Anterior cingulate cortex (tissue), 58 donors: ENCODE measurements at places on chromosomes 6 and 20.

DNA sequence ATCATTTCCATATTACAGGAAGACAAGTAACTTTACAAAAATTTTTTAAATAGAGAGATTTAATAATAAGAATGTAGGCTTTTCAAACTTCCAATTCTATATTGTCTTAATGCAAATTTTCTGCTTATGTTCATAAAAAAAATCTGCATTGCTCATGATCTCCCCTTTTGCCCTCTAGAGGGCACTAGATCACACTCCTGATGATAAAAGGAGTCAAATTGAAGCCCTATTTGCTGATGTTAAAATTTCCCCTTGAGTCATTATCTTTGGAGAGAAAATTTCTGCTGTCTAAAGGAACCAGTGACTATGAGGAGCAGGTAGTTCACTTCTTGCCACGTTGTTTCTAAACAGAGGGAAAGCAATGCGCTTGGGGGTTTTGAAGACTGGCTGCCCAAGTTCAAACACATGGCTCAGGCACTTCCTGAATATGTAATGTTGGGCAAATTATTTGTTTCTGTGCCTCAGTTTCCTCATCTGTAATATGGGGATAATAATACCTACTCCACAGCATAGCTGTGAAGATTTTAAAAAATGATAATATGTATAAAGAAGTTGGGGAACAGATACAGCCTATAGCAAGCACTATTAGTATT lies 874.2 kb downstream of the TFAP2A start:
- no peak for DNase-seq

- no peak for DNase-seq
Observed at GRCh38 chr6:119814609-119815400, 465.2 kb upstream of the MAN1A1 start.

- no peak for DNase-seq
Observed at GRCh38 chr6:77425671-77426070, 37.6 kb downstream of the HTR1B start.

GRCh38 chr6:84731401-84731800 lies 33.0 kb downstream of the TBX18 start:
- DNase-seq = no peak

GRCh38 chr20:1673424-1673823 lies 15.8 kb upstream of the SIRPG start:
- no peak for DNase-seq

DNA sequence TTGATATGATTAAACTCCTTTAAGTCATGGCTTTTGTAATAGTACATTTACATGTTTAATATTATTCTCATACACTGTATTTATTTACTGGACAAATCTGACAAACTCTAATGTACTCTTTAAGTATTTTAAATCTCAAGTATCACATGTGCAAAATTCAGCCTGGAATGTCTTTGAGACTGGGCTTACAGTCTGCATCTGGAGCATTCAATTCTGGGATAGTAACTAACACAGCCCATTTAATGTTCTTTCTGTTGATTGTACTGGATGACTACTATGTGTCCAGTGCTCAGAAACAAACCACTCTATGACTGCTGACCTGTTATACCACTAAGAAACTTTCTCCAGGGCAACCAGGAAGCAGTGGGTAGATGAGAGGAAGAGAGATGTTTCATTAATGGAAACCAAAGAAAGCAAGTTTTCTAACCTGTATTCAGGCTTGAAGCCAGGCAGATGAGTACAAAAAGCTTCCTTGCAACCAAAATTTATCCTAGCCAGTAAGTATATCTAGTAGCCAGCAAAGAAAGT lies 26.8 kb downstream of the FBXL4 start:
- DNase-seq = no peak

DNA sequence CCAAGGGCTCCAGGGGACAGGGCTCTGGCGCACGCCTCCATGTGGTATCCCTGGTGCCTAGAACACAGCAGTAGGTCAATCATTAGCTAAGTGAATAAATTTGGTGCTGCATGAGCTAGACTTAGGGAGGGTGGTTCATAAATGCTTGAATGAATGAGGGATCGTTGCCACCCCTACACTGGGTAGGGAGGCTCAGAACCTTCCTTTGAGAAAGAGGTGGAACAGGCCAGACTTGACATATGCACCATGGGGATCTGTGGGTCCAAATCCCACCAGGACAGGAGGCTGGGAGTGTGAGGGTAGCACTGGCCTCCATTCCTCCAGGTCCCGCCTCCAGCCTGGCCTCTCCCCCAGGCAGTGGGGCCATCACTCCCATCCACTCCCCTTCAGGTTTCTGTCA lies 13.8 kb downstream of the TEAD3 start:
- DNase-seq = no peak

DNA sequence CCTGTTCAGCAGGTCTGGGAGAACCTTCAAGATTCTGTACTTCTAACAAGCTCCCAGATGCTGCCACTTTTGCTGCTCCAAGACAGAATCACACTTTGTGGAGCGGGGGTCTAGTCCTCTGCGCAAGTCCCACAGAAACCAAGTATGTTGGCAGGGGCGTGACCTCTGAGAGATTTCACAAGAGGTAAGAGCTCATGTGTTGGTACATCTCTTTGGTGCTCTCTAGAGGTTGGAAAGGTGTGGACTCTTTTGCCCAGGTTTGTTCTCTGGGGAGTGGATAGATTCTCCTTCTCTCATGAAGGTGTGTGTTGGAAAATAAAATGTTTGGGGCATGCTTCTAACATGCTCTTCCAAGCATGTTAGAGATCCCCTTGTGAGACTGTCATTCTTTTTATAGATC lies 340.9 kb upstream of the IRAK1BP1 start:
- no peak for DNase-seq

DNA sequence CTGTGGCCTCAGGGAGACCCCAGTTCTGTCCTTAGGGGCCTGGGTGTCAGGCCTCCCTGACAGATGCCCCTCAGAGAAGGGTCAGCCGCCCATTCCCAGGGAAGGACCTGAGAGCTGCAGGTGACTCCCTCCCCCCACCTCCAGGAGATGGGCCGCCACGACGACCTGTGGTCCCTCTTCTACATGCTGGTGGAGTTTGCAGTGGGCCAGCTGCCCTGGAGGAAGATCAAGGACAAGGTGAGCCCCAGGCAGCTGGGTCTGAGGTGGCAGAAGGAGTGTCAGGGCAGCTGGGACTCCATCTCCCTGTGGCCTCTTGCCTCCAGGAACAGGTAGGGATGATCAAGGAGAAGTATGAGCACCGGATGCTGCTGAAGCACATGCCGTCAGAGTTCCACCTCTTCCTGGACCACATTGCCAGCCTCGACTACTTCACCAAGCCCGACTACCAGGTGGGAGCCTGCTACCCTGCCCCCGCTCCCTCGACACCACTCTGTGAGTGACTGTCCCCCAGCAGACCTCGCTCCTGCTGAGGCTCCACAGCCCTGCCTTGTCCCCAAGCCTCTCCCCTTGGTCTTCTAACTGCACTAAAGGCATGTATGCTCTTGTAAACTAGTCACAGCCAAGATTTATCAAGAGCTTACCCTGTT lies 12.2 kb downstream of the TTBK1 start:
- DNase-seq = no peak

DNA sequence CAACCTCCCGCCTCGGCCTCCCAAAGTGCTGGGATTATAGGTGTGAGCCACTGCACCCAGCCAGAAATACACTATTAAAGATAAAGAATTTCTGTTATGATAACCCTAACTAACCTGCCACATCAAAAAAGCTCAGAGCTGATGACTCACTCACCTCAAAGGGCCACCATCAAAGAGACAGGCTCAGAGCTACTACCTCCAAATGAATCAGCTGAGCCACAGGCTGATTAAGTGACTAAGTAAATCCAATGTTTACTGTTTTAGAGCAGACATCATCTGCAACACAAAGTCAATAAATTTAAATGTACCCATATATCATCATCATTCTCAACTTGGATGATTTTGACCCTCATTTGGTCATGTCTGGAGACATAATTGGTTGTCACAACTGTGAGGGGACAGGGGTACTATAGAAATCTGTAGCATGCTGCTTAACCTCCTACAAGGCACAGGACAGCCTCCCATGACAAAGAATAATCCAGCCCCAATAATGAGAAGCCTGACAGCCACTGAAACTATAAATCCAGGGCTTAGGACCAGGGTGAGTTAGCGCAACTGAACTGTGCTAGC lies 106.5 kb downstream of the ATP9A start:
- DNase-seq = no peak

- DNase-seq = no peak
Observed at GRCh38 chr6:135299256-135299655, 118.1 kb downstream of the MYB start.

GRCh38 chr6:46236752-46237151 lies 66.0 kb upstream of the ENPP5 start:
- DNase-seq = no peak

- DNase-seq = no peak
Observed at GRCh38 chr20:35699957-35700624, 886 bp downstream of the ROMO1 start.

GRCh38 chr6:135983718-135984343 lies 132.3 kb downstream of the PDE7B start:
- no peak for DNase-seq

DNA sequence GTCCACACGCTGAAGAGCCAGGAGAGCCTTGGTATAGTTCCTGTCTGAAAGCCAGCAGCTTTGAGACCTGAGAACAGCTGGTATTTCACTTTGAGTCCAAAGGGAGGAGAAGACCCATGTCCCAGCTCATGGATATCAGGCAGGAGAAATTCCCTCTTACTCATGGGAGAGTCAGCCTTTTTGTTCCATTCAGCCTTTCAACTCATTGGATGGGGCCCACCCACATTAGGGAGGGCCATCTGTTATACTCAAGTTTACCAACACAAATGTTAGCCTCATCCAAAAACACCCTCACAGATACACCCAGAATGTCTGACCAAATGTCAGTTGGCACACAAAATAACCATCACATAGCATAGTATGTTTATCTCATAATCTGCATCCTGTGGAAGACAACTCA lies 80.1 kb downstream of the GMDS start:
- no peak for DNase-seq

DNA sequence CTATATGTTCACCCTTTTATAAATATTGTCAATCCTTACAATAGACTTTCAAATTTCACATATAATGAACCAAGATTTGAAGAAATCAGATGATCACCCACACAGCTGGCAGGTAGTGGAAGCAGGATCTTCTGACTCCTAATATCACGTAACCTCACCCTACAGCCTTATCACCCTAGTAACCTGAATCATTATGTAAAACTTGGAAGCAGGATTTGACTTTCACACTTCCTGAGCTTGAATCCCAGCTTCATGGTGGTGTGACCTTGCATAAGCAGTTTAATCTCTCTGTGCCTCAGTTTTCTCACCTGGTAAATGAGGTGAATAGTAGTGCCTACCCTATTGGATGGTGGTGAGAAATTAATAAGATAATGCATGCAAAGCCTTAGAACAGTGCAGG lies 16.4 kb downstream of the SPTLC3 start:
- DNase-seq = no peak

DNA sequence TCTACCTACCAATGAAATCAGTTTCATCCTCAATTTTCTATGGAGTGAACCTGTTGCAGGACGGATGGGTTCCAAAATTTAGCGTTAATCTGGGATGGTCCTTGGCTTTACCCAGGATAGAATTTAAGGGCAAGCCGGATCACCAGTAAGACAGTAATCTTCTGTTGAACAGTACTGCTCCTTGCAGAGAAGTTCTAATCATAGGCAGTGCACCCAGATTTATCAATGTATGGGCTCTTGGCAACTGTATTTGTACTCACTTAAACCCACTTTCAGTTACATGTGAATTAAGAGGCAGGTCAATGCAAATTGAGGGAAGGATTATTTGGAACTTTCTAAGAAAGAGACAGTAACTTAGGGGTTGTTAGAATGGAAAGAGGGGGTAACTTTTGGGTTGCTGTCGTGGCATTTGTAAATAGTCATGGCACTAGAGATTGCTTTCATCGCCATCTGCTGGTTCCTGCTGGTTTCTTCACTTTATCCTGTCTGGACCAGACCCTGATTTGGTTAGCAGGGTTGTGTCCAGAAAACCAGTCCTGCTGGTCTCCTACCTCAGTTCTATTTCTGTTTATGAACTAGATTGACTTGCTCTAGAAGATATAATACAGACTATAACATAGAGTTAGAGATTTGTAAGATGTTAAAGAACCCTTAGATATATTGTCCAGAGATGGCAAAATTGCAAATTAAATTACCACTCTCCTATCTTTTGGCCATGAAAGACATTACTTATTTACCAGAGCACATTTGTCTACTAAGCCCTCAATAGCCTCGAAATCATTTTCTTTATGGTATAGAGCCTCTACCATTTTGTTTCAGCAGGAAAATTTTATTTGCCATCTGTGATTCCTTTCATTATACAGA lies 646.3 kb downstream of the UTRN start:
- no peak for DNase-seq

DNA sequence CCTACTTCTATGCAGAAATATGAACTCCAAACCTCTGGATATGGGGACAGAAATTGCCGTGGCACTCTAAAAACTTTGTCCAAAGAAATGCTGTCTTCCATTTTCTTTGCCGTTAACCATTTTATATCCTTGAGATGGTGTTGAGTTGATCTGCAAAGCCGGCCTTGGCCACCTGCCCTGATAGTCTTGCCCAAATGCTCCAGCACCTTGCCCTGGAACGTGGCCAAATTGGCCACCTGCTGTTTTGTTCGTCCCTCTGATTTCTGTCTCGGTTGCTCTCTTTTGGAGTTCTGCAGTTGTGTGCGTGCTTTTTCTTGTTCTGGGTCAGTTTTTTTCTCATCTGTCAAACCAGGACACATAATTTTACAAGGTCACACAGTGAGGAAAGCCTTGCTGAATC lies 239.7 kb upstream of the GMDS start:
- DNase-seq = no peak

DNA sequence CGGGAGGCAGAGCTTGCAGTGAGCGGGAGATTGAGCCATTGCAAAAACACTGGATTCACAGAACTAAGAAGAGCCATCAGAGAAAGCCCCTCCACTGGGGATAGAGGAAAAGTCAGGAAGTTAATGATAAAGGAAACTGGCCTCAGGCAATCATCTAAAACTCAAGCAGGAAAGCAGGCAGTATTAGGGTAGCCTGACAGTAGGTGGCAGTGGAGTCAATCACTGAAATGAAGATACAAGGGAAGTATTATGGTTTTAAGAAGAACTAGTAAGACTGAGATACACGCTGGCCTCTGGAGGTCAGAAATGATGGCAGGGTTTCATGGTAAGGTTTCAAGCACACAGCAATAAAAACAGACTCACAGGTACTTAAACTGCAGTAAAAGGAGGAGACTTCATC lies 578.3 kb downstream of the HACE1 start:
- no peak for DNase-seq

- no peak for DNase-seq
Observed at GRCh38 chr6:104969108-104969507, 12.2 kb downstream of the LIN28B start.

GRCh38 chr20:36109251-36109947 lies 45.1 kb upstream of the EPB41L1 start:
- DNase-seq = no peak

- no peak for DNase-seq
Observed at GRCh38 chr20:38939686-38940085, 13.5 kb downstream of the FAM83D start.

DNA sequence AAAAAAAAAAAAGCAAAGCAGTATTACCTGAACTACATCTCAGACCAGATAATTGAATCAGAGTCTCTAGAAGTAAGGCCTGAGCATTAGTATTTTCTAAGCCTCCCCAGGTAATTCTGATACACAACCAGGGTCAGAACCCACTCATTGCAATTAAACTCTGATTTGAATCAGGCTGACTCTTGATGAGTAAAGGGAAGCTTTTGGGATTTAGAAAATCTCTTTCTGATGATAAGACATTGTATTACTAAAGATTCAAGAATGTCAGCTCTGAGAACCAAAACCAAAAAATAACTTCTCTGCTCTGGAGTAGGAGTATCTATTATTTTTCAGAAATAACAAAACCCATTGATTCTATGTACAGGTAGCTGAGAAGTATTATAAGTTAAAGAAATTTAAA lies 100.1 kb upstream of the COL21A1 start:
- DNase-seq = no peak
